ENCODE measurements at places on chromosomes 11 and 22. TPM values are rescaled to one million over a fixed set of nuclear protein-coding genes. Genes with fewer than 3 reads are reported as not detected.

The GUCY1A2 gene
- total RNA-seq = 1.1 TPM

The BLID gene
- total RNA-seq = 30.6 TPM

The OR5A1 gene
- total RNA-seq = not detected

The KCNK7 gene
- 0.09 TPM for total RNA-seq

The PKP3 gene
- 1.3 TPM for total RNA-seq

The P2RX3 gene
- total RNA-seq = not detected

All from fibroblast of the aortic adventitia (primary cell).